ENCODE measurements at places on chromosomes 1 and 21.

DNA sequence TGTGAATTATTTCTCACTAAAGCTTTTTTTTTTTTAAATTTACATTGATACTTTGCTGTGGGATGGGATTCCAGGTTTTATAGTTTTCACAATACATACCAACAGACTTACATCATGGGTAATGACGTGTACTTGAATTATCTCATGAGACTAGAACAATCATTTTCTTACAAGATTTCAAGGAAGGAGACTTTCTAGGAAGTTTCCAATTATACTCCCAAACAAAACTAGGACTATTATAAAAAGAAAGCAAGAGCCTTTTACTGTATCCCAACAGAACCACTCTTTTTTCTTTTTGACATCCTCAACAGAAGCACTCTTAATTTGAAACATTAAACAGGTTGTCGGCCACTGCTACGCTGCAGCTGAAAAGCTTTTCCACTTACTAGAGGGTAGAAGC lies 48.7 kb downstream of the TESK2 start:
- DNase-seq = no peak

DNA sequence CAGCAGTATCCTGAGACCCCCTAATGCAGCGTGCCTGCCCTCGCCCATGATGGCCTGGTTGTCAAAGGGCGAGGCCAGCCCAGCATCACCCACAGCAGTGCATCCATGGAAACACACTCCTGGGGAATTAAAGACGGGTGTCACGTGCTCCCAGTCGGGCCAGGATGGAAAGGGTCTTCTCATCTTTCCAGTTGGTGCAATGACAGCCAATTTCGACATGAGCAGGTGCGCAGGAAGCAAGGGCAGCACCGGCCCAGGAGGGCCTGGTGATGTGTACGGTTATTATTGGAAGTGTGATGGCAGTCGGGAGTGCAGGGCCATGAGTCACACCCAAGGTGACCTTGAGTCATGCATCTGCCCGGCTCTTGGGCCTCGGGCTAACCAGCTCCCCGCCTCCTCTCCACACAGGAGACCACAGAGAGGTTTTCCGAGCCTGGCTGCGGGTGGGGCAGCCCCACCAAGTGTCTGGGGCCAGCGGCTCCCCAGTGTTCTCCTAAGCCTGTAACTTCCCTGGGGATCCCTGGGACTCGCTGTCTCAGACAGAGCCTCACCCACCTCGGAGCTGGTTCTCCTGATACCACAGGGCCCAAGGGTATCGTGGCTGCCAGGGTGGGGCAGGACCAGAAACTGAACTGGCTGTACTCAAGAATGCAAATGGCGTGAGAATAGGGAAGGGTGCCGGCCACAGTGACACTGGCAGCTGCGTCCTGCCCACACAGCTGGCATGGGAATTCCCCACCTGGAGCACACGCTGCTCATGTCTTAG lies 119.8 kb downstream of the SIK1 start:
- no peak for DNase-seq

GRCh38 chr1:5764959-5765358 lies 227.3 kb downstream of the NPHP4 start:
- no peak for DNase-seq

GRCh38 chr1:153728305-153729066 lies 636 bp downstream of the INTS3 start:
- DNase-seq = no peak

DNA sequence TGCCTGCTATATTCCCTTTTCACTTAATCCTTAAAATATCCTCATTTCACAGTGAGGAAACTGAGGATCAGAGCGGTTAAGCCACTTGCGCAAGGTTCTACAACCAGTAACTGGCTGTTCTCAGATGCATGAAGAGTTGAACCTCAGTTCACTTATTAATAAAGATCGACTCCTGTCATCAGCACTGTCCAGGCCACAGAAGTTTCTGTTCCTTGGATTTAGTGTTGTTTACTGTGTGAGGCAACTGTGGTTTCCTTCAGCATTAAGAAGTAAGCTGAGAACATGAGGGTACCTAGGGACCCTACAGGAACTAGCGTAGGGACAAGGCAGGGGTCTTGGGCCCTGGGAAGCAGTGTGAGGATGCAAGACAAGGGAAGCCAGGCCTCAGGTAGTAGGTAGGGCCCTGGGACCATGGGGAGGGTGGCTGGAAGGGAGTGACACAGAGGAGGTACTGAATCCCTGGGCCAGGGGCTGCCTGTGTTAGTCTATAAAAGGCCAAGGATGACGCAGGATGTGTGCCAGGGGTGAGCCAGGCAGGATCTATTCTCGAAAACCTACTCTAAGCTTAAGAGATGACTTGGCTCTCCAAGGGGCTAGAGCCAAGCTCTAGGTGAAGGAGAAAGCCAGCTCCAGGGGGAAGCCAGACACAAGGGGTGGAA lies 181.2 kb upstream of the CSF3R start:
- DNase-seq = no peak

DNA sequence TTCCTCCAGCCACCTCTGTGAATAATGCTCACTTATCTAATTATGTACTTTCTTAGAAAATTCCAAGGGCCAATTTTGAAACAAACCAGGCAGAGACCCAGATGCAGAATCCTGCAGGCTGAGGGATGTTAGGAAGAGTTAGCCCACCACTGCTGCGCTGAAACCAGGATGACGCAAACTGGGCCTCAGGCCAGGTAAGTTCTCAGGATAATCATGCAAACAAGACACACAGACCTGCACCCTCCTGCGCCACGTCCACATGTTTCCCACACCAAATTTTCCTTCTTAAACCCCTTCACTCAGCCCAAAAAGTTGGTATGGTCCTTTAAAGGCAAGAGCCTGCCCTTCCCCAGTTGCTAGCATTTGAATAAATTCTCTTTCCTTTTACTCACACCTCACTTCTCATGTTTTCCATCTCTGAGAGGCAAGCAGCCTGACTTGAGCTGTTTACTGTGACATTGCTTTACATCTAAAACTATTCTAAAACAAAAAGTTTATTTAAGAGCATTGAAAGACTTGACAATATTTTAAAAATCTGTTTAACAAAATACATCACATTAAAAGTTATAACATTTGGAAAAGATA lies 887.1 kb downstream of the LRRIQ3 start:
- no peak for DNase-seq

DNA sequence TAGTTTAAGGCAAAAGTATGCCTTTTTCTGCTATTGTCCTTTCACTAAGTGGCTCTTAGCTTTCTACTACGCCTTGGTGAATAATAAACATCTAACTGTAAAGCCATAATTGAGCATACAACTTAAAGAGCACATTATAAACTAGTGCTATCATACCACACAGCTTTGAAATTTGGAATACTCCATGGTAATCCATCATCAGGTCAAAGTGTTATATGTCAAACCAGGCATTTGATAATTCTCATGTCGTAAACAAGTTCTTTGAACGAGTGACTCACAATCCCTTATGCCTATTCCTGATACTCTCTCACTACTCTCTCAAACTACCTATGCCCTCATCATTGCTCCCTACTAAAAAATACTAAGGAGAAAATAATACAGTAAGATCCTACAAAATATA lies 60.3 kb upstream of the FMN2 start:
- DNase-seq = no peak

- no peak for DNase-seq
These were observed 85.3 kb downstream of the FOXD2 start for GRCh38 chr1:47522935-47523834.

GRCh38 chr1:178633056-178633455 lies 92.0 kb upstream of the RALGPS2 start:
- no peak for DNase-seq

GRCh38 chr1:116569776-116570357 lies 959 bp downstream of the CD58 start:
- no peak for DNase-seq

DNA sequence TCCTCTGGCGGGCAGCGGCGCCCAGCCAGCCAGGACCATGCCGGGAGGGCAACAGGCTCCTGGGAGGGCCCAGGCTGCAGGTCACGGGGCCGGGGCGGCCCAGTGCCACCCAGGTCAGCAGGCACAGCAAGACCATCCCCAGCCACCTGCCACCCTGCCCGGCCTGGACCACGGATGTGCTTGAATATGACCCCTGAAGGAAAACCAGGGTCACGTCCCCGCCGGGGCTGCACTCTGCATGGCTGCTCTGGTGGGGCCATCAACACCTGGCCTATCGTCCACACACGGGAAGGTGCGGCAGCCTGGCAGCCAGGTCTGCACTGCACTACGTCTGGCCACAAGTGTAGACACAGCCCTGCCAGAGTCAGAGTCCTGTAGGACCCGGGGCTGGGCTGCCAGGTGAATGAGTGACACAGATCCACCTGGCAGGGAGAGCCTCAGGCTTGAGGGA lies 6.9 kb downstream of the WNT9A start:
- DNase-seq = no peak

- no peak for DNase-seq
These were observed 205.4 kb downstream of the NFIA start for GRCh38 chr1:61287734-61288133.

GRCh38 chr21:29164323-29164942 lies 34.0 kb downstream of the MAP3K7CL start:
- DNase-seq = no peak

- DNase-seq = no peak
These were observed 116.9 kb downstream of the RUNX1 start for GRCh38 chr21:34932233-34932632.

DNA sequence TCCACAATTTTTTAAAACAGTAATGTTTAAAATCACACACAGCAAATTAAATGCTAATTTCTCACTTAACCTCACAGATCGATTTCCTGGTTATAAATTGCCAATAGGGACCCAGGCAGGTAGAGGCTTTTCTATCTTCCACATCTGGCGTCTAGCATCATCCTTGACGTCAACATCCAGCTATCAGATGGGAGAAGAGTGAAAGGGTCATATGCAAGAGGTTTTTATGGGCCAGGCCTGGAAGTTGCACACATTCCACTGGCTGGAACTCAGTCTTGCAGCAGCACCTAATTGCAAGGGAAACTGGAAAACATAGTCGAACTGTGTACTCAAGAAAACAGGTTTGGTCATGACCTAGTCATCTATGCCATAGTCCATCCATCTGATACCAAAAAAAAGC lies 6.0 kb upstream of the EEIG2 start:
- DNase-seq = no peak

- DNase-seq = no peak
These were observed 11.0 kb upstream of the REN start for GRCh38 chr1:204177133-204177532.

DNA sequence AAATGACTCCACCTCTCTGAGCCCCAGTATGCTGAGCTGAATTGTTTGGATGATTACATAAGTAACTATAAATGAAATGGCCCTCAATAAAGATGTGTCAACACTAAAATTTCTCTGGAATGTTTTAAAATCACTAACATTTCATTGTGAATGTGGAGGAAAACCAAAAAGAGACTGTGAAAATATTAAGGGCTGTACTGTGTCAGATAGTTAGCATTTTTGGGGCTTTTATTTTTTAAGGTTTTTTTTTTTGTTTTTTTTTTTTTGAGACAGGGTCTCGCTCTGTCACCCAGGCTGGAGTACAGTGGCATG lies 6.3 kb downstream of the MYOC start:
- DNase-seq = no peak

DNA sequence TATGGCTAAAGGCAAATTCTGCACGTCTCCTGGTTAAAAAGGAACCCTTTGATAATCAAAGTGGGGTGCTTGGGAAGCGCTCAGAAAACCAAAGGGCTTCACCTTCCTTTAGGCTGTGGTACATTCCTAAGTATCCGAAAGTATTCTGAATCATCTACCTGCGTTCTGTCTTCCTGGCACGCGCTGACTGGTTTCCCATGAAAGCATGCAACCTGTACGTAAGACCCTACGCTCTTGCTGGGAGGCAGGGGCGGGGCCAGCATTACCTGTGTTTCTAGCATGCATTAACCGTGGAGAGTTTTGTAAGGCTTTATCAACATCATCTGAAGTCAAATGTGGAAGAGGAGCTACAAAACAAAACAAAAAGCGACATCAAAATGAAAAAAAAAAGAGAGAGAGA lies 96.0 kb downstream of the ERG start:
- no peak for DNase-seq

DNA sequence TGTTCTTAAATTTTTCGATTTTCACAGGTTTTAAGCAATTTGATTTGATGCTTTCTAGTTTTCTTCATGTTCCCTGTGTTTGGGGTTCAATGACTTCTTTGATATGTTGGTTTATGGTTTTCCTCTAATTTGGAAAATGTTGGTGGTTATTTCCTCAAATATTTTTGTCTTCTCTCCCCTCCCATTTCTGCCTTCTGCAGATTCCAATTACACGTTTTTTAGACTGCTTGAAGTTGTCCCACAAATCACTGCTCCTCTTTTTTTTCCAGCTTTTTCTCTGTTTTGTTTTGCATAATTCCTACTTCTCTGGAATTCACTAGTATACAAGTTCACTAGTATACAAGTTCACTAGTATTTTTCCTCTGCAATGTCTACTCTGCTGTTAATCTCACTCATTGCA lies 61.3 kb downstream of the FAF1 start:
- no peak for DNase-seq

GRCh38 chr1:222171005-222171404 lies 376.9 kb downstream of the HHIPL2 start:
- no peak for DNase-seq

DNA sequence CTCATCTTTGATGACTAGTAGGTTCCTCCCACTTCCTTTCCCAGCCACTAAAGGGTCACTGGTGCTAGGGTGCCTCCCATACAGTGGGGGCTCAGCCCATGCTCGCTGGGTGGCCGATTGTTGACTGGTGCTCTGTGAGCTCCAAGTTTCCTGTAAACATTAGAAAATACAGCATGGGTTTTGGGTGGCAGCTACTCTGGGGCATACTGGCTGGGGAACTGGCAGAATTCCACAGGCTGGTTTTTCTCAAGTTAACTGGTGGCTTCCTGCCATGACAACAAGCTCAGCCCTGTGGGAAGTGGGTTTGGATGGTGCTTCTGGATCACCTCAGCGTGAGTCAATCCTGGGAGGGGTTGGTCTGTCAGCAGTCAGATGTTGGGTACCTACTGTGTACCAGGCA lies 28.7 kb upstream of the CRNN start:
- no peak for DNase-seq

DNA sequence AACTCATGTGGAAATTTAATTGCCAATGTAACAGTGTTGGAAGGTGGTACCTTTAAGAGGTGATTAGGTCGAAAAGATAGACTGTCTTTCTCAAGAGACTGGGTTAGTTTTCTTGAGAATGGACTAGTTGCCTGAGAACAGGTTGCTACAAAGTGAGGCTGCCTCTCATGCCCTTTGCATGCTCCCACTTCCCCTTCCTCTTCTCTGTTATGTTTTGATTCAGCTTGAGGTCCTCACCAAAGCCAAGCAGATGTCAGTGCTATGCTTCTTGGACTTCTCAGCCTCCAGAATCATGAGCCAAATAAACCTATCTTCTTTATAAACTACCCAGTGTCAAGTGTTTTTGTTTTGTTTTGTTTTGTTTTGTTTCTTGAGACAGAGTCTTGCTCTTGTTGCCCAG lies 187.0 kb upstream of the RUNX1 start:
- no peak for DNase-seq

GRCh38 chr1:225477296-225477911 lies 49.6 kb upstream of the LBR start:
- DNase-seq = no peak
